Glutamatergic neuron (in vitro differentiated cells): ENCODE measurements at places on chromosomes 6 and 20. TPM values are rescaled to one million over a fixed set of nuclear protein-coding genes. Genes with fewer than 3 reads are reported as not detected.

DNA sequence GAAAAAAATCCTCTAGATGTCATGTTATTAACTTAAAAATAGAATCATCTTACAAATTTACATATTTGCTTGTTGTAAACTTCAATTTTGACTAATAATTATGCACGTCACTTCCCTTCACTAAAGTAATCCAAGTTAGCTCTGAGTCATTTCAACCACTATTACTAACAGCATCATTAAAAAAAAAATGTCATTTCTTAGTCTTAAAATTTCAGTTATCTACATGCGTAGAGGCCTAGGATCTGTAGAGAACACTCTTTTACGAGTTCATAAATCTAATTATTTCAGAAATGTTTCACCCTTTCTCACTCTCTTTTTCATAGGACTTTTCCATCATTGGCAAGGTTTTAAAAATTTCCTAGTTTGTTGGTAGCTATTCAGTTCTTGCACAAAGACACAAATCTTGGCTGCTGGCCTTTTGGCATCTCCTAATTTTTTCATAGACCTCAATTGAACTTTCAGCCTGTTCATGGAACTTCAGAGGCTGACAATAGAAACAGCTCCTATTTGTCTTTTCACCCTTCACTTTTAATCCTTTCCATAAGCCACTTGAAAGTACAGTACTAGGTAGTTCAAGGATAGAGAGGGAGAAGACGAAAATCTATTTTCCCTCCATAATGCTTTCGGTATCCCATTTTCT, 61.5 kb downstream of the OGFRL1 start:
- no peaks in the 10 kb centered on the region for H3K36me3 ChIP-seq
- H3K4me3 ChIP-seq, result no peak overlapping the region
- H3K27ac ChIP-seq, result no peak overlapping the region
- no peak for DNase-seq
- H3K27me3 ChIP-seq, result peaks cover 2% of the 10 kb centered on the region

- H3K27ac ChIP-seq, result no peak overlapping the region
- H3K4me3 ChIP-seq, result no peak overlapping the region
- H3K36me3 ChIP-seq, result no peaks in the 10 kb centered on the region
- H3K27me3 ChIP-seq, result peaks cover 5% of the 10 kb centered on the region
These were observed 6.2 kb upstream of the ZNF318 start for GRCh38 chr6:43375693-43376092.

DNA sequence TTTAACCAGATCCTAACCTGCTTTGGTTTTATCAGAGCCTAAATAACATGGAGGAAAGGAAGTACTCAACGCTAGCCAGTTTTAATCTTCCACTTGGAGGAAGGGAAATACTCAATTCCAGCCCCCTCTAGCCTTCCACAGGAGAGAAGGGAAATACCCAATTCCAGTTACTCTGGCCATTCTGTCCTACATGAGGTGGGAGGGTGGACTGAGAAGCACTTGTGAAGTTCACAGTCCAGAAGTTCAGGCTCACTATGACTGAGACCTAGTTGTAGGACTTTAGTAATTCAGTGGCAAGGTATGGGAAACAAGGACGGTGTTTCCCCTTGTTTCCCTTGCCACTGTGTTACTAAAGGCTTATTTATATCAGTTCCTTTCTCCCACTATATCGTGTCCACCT, 672.0 kb downstream of the RFPL4B start:
- H3K4me3 ChIP-seq, result no peak overlapping the region
- H3K27me3 ChIP-seq, result no peaks in the 10 kb centered on the region
- H3K27ac ChIP-seq, result no peak overlapping the region

DNA sequence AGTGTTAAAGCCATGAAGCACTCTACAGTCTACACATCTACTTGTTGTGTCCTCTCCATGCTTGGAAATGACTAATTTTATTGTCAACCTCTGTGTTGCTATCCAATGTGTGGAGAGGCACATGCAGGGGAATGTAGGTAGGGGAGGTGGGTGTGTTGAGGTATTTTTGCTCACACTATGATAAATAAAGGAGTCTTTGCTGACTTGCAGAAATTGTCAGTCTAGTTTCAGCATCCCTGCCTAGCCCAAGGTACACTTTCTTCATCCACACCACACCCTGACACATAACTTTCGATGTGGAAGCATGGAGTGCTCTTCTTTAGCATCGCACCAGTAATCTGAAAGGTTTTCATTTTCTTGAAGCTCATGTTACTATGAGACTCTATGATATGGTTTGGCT, 264.0 kb downstream of the TRDN start:
- H3K27me3 ChIP-seq, result no peaks in the 10 kb centered on the region
- H3K27ac ChIP-seq, result no peak overlapping the region
- H3K4me3 ChIP-seq, result no peak overlapping the region
- peaks cover 8% of the 10 kb centered on the region for H3K36me3 ChIP-seq
- H3K4me1 ChIP-seq, result no peaks in the 10 kb centered on the region
- DNase-seq, result no peak

The CEBPB gene
- 11.3 TPM for total RNA-seq
